ENCODE measurements at places on chromosomes 2 and 18.

- DNase-seq: no peak
These were observed 88.6 kb upstream of the B3GNT7 start for GRCh38 chr2:231306791-231307393.

DNA sequence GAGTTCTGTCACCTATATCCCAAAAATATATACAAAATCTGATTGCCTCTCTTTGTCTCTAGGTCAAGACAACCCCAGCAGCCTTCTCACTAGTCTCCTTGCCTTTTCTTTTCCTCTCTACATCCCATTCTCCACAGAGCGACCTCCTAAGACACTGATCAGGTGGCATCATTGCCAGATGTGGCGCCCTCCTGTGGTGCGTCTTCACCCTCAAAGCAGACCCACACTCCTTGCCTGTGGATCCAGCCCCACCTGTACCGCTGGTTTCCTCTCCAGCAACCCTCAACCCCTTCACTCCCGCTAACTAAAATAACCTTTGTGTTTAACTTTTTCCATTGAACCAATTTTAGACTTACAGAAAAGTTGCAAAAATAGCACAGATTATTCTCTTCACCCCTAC is 273.3 kb downstream of the GLI2 start:
- DNase-seq: no peak

DNA sequence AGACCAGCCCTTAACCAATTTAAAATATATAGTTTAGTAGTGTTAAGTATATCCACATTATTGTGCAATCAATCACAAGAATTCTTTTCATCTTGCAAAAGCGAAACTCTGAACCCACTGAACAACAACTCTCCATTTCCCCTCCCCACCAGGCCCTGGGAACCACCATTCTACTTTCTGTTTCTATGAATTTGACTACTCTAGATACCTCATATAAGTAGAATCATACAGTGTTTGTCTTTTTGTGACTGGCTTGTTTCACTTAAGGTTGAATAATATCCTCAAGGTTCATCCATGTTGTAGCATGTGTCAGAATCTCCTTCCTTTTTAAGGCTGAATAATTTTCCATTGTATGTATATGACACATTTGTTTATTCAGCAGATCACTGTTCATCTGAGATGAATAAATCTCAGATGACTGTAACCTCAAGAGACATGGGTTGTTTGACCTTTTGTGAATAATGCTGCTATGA is 8.1 kb upstream of the SOS1 start:
- DNase-seq: peak; percentile 32

- no peak for DNase-seq
These were observed 17.4 kb downstream of the HAT1 start for GRCh38 chr2:171939743-171940071.

DNA sequence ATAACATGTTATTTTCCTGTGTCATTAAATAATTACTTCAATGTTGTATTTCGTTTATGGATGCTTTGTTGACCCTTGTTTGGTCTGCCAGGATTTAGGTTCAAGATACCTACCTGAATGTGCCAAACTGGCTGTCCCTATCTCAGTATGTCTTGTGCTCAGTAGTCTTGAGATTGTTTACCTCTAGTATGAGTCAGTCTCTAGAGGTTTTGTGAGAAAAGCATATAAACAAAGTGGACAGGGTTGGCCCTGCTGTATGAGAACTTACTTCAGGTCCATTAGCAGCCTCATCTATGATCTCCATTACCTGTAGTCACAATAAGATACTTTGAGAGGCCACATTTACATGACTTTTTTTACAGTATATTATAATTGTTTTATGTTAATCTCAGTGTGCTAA is 17.8 kb downstream of the DDX18 start:
- DNase-seq: no peak

GRCh38 chr2:88669482-88670214 is 21.8 kb upstream of the RPIA start:
- no peak for DNase-seq

- DNase-seq: no peak
These were observed 9.5 kb downstream of the HS1BP3 start for GRCh38 chr2:20641123-20641985.

DNA sequence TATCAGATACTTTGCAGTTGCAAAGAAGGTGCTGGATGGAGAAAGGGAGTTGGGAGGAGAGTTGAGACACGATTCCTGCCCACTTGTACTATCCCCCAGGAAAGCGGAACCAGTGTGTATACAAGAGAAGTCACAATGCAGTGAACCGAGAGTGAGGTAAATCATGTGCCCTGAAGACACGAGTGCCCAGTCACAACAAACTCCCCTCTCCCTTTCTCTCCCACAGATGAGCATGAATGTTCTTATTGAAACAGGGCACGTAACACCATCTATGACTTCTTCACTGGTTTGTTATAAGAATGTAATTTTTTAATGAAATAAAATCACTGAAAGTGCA is 155.7 kb downstream of the IRS1 start:
- DNase-seq: no peak

GRCh38 chr2:203623096-203623495 is 83.3 kb upstream of the CD28 start:
- no peak for DNase-seq

DNA sequence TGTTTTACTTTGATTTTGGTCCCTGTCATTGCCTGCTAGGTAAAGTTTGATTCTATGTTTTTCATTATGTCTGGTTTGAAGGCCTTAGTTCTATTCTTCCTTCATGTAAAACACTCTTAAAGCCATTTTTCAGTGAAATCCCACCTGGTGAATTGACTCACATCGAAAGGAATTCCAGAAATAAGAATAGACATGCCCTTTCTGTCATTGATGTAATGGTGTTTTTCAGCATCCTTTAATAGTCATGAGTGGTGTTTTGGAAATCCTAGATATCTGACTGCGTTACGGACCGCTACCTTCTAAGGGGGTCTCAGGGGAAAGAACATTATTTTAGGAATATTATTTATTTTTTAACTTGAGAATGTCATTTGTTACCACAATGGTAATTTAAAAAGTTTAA is 104.5 kb upstream of the ZEB2 start:
- no peak for DNase-seq

GRCh38 chr2:154963511-154963910 is 265.0 kb downstream of the KCNJ3 start:
- no peak for DNase-seq

GRCh38 chr18:70373042-70373519 is 84.2 kb downstream of the SOCS6 start:
- no peak for DNase-seq

DNA sequence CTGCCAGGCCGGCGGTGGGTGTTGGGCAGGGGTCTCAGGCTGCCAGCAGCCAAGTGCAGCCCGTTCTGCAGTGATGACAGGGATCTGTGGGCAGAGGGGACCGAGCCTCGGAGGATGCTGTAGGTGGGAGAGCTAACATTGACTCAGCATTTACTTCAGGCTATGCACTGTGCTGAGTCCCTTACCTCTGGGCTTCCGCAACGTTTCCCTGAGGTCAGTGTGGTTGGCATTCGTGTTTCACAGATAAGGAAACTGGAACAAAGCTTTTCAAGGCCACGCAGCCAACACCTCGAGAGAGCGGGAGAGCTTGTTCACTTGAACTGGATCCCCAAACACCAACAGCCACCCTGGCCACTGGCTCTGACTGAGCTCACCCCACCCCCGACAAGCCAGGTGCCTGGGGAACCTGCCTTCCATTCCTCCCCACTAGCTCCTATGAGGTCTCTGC is 839 bp upstream of the GPR148 start:
- DNase-seq: no peak

Measured in activated CD8-positive, alpha-beta memory T cell treated with anti-CD3 and anti-CD28 coated beads for 4 hours (primary cell).